ENCODE measurements at places on chromosomes 5 and 9.

DNA sequence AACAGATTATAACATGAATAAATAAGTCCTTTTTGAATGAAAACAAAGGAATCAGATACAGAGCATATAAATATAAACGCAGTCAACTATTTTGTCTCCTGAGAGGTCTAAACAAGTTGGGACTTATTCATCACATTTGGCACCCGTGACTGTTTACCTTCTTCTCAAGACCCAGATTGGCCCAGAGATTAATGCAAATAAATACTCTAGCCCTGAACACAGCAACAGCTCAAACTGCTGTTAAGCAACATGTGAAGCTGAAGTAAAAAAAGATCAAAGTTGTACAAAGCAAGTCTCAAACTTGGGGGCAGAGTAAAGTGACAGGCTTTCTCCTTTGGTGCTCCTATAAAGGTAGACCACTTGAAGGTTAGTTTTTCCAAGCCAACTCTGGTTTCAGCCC lies 95.0 kb upstream of the NR5A1 start:
- DNase-seq, result no peak

- DNase-seq, result no peak
Observed at GRCh38 chr9:4138180-4138579, 161.7 kb downstream of the GLIS3 start.

DNA sequence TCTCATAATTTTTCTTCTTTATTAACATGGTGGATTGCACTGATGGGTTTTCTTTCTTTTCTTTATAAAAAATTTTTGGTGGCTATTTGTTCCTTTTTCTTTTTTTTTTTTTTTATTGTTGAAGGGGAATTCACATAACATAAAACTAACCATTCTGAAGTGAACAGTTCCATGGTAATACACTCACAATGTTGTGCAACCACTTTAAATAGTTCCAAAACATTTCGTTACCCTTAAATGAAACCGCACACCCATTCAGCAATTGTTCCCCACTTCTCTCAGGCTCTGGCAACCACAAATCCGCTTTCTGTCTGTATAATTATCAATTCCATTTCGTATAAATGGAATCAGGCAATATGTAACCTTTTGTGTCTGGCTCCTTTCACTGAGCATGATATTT lies 11.7 kb upstream of the SETX start:
- DNase-seq, result no peak

- DNase-seq, result no peak
Observed at GRCh38 chr5:85967681-85968080, 650.1 kb upstream of the COX7C start.

- DNase-seq, result no peak
Observed at GRCh38 chr9:99231711-99232110, 9.6 kb downstream of the SEC61B start.

DNA sequence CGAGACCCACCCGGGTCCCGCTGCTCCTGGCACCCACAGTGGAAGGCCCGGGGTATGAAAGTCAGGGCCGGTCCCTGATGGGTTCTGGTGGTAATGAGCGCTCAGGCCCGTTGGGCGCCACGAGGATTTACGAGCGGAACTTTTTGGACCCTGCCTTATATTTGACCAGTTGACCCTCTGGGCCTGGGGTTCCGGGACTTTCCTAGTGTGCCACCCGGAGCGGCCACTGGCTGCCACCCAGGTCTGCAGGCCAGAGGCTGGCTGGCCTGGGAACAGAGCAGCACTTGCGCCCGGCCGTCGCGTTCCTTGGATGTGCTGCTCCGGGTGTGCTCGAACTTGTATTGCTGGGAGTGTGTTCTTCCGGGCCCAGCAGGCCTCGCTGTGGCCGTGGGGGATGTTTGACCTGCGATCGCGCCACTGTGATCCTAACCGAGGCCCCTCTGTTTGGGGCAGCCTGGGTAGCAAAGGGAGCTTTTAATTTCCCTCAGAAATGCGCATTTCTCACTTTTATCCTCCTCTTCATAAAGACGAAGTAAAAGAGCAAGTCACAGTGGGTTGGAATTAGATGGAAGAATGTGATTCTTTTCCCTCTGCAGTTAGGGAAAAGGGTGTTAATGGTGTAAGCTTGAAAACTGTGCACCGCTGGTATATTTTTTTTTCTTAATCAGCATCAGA lies 1.2 kb downstream of the F2RL1 start:
- DNase-seq, result peak; percentile 7

DNA sequence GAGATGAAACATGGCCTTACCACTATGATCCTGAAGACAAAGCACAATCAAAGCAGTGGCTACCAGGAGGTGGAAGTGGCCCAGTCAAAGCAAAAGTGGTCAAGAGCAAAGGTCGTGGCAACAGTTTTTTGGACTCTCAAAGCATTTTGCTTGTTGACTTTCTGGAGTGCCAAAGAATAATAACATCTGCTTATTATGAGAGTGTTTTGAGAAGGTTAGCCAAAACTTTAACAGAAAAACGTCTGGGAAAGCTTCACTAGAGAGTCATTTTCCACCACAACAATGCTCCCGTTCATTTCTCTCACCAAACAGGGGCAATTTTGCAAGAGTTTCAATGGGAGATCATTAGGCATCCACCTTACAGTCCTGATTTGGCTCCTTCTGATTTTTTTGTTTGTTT lies 33.6 kb upstream of the MAMDC2 start:
- DNase-seq, result no peak

DNA sequence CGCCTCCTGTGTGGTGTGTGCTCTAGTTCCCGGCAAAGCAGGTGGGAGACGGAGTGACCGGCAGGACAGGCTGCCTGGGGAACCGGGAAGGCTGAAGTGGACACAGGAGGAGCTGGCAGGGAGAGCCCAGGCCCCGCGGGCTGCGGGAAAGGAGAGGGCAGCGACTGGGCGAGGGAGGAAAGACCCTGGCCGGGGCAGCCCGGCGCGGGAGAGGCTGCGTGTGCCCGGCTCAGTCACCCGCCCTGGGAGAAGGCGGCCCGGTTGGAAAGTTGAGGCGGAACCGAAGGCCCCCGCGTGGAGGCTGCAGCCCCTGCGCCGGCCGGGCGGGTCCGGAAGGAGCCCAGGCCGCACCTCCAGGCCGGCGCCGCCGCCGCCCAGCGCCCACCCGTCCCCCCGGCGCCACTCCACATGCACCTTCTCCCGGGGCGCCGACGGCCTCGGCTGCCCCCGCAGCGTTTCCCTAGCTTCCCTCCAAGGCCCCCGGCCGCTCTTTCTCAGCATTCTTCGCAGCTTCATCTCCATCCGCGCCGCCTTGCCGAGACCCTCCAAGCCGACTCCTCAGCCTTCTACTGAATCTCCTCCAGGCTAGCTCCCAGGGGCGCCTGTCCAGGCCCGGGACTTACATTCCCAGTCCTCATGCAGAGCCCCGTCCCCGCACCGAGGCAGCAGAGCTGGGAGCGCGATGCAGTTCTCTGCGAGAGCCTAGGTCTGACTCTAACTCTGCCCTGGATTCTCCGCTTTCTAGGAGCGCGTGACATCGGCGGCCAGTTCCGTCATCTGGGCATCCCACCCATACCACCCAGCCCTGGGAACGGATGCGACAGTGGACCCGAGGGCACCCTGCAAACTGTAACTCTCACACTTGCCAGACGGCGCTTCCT lies 152.0 kb downstream of the ERCC6L2 start:
- DNase-seq, result peak; percentile 20

GRCh38 chr5:39190311-39191102 lies 28.9 kb downstream of the FYB1 start:
- DNase-seq, result no peak

- no peak for DNase-seq
Observed at GRCh38 chr5:155088811-155089210, 75.3 kb downstream of the KIF4B start.

DNA sequence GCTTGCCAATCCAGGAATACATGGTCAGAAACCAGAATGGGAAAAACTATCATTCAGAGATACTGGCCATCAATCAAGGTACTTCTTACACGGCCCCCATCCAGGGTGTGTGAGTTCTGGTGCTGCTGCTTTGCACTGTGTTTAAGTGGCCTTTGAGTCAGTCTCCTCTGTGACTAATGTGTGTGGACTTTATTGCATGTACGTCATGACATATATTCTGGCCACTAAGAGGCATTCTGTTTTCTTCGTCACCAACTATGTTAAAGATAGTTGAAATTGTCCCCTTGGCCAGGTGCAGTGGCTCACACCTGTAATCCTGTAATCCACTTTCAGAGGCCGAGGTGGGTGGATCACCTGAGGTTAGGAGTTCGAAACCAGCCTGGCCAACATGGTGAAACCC lies 8.5 kb downstream of the EXOSC3 start:
- DNase-seq, result no peak

DNA sequence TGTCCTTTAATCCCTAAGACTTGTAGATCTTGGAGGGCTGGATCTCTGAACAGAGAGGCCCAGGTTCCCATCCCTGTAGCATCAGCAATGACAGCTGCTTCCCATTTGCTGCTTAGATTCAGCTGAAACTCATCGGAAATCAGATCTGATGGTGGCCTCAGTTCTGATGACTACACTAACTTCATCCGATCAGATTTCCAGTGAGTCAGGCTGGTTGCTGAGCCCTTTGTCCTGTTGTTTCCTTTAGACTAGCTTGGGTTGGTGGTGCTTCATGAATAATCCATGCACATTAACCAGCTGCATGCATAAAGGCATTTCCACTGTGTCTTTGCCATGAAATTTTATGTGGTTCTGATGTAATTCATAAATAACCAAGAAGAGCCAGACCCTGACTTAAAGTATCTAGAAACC lies 195.2 kb upstream of the TUT7 start:
- DNase-seq, result no peak

- no peak for DNase-seq
Observed at GRCh38 chr9:137294091-137294680, 7.9 kb downstream of the NRARP start.

DNA sequence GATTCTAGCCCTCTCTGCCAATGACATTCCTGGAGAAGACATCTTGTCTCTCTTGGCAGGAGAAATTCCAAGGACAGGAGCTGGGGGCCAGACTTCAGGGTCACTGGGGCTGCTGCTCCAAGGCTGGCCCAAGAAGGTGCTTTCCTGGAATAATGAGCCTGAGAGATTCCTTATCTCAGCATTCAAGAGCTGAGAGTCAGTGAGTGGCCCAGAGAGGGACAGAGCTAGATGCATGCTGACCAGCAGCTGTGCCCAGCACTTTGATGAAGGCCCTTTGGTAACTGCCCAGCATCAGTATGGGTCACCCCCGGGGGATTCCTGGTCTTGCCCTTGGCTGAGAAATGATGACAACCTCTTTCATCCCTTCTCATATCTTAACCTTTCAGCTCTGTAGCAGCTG lies 47.7 kb upstream of the CTNNA1 start:
- DNase-seq, result no peak

GRCh38 chr9:131732061-131732526 lies 7.8 kb downstream of the RAPGEF1 start:
- no peak for DNase-seq

- no peak for DNase-seq
Observed at GRCh38 chr5:136963504-136963903, 535.6 kb downstream of the SPOCK1 start.

GRCh38 chr5:71828291-71829040 lies 109.4 kb downstream of the CARTPT start:
- no peak for DNase-seq

- DNase-seq, result no peak
Observed at GRCh38 chr9:93827545-93828330, 127.4 kb downstream of the BARX1 start.

- DNase-seq, result no peak
Observed at GRCh38 chr5:17094830-17095229, 122.6 kb upstream of the BASP1 start.

- no peak for DNase-seq
Observed at GRCh38 chr9:127027694-127028093, 94.7 kb downstream of the ANGPTL2 start.

GRCh38 chr5:56480705-56481427 lies 247.7 kb upstream of the ANKRD55 start:
- peak; percentile 9 for DNase-seq

DNA sequence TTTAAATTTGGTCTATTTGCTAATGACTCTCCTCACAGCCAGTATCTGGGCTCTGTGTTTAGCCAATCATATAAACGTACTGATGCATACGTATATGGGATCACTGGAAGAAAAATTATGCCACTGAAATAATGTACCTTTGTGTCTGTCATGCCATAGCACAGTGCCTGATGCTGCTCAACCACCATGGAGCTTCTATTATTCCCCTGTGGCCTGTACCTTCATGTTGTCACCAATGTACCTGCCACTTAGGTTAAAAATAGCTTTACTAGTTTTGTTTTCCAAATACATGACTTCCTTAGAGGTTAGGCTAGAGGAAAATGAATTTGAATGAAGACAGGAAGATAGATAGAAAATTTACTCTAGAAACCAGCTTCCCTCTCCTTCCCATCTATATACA lies 34.6 kb downstream of the HACD4 start:
- no peak for DNase-seq

DNA sequence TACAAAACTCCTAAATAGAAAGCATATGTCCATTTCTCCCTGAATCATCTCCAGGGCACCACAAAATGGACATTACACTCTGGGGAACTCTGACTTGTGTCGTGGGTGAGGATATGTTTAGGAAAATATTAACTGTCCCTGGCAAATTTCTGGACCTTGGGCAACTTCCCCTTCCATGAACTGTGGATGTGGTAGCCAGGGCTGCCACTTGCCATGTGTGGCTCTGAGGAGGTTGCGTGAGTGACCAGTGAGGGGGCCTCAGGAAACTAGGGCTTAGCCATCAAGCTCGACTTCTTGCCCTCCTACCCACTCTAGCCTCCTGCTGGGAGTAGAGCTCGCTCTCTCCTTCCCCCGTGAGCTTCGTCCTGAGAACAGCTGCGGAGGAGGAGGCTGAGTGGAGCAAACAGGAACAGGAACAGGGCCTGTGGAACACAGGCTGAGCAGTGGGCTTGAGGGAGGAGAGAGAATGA lies 13.8 kb upstream of the STC2 start:
- DNase-seq, result no peak

DNA sequence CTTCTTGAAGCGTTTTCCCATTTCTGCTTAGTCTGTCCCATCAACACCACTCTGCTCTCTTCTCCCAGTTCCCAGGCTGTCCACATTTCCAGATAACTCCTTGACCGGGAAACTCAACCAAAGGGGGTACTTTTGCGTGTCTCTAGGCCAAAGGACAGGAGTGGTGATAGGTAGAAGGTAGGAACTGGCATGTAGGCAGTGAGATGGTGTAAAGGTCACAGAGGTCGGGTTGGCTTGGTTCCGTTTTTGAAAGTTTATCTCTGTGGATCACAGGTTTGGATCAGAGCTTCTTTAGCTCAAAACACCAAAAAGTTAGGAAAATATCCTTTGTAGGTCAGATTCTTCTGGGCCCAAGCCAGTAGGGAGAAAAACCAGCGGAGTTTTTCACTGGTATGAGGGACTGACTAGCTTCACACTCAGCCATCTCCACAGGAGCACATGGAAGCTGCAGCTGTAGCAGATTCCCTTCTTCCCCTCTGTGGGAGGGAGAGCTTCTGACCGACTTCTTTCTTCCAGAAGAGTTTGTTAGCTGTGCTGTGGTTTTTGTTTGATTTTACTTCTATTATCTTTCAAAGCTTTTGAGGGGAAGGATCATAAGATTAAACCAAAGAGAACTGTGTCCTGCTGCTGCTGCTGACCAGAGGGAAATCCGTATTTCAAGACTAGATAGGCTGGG lies 98.4 kb upstream of the DMRT1 start:
- no peak for DNase-seq

GRCh38 chr9:12629067-12629466 lies 64.1 kb upstream of the TYRP1 start:
- DNase-seq, result no peak
